ENCODE measurements at places on chromosomes 2 and 18. TPM values are rescaled to one million over a fixed set of nuclear protein-coding genes. Genes with fewer than 3 reads are reported as not detected.

GRCh38 chr2:146214394-146214929 lies 1630.4 kb upstream of the ACVR2A start:
- DNase-seq, result no peak

DNA sequence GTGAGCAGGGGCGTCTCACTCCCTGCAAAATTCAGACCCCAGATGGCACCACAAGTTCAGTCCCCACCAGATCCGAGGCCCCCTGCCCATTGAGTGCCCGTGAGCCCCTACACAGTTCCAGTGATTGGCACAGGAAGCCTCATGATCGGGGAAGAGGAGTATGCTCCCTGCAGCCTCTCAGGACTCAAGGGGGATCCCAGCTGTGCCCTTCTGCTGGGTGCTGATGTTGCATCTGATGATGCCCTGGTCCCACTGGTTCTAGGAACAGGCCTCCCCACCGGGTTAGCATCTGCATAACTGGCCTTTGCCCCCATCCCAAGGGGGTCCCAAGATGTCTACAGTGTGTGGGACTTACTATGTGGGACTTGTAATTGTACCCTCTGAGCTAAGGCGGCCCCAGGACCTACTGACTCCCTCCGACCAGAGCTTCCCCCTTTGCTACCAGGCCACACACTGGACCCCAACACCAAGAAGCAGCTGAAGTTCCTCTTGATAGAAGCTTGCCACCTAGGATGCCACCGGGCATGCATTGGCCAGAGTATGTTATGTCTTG lies 8.6 kb downstream of the ALPG start:
- DNase-seq, result peak; percentile 8

GRCh38 chr2:176278927-176279326 lies 9.7 kb downstream of the MTX2 start:
- no peak for DNase-seq

DNA sequence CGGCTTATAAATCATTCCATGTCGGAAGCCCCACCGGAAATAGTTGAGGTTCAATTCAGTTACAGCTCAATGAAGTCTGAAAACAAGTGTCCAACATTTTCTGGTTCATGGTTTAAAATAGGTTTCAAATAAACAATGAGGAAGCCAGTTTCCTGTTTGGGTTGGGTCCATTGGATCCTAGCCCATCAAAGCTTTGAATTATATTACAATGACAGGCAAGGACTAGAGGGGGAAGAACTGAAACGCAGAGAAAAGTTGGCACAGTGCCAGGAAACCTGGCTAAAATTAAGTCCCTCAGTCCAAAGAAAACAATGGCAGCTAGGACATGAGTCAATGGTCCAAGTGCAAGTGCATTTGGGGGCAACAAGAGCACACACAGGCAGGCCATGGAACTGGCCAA lies 32.0 kb downstream of the SLC14A1 start:
- no peak for DNase-seq

TMEM185B gene
- 24.8 TPM for polyA plus RNA-seq

- no peak for DNase-seq
These were observed 154.7 kb downstream of the TSN start for GRCh38 chr2:121910139-121910538.

GRCh38 chr2:69828938-69829255 lies 563 bp upstream of the GMCL1 start:
- no peak for DNase-seq

DNA sequence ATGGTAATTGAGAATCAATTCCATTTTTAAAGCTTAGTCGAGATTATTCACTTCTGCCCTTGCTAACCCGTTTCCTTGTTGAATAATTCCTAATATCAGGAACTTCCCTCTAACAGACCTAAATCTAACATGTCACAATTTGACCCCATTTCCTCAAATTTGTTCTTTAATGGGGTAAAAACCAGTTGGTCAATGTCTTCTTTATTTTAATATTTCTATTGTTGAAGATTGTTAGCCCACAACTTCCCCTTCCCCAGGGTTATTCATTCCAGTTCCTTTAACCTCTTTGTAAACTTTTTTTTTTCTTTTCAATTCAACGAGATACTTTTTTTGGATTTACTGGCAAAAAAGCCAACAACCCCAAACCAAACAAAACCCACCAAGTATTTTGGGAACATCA lies 7.3 kb downstream of the TNFRSF11A start:
- no peak for DNase-seq

DNA sequence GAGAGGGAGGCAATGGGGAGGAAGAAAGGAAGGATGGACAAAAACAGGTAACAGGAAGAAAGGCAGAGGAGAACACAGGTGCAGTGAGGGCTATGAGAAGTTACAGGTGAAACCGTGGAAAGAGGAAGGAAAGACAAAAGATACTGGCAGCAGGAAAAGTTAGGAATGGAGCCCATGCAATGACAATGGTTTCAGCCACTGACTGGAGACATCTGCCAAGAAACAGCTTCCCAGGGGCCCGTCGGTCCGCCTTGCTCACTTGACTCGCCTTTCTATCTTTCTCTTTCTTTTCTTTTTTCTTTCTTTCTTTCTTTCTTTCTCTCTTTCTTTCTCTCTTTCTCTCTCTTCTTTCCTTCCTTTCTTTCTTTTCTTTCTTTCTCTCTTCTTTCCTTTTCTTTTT lies 37.5 kb downstream of the ST8SIA5 start:
- no peak for DNase-seq

GRCh38 chr18:79275992-79276391 lies 119.7 kb upstream of the NFATC1 start:
- DNase-seq, result no peak

DNA sequence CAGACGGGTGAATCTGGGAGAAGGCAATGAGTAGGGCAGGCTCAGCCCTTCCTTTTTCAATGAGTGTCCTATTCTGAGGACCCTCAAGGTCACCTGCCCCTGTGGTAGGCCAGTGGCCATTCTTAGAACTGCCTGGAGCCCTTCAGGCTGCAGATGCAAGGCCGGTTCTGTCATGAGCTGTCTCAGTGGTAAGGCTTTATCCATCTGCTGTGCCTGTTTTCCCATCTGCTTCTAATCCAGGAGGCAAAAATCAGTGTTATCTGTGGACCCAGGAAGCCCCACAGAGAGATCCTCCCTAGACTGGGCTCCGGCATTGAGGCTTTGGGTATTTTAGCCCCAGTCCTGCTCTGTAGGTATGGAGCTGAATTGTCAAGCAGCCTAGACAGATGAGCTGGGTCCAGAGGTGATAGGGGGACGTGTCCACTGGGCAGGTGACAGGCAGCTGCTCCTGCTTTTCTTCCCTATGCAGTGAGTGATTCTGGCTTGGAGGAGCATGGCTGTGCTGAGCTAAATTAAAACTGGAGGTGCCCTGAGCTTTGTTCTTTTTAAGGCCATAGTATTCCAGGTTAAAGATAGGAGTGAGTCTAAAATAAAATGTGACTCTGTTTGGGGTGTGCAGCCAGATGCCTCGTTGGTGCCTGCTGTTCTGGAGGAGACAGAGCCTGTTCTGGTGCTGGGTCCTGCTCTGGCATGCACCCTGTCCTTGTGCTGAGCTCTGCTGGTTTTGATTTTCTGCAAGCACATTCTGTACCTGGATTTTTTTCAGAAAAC lies 92.5 kb downstream of the FHOD3 start:
- DNase-seq, result peak; percentile 68

IL37 gene
- not detected for polyA plus RNA-seq

DNA sequence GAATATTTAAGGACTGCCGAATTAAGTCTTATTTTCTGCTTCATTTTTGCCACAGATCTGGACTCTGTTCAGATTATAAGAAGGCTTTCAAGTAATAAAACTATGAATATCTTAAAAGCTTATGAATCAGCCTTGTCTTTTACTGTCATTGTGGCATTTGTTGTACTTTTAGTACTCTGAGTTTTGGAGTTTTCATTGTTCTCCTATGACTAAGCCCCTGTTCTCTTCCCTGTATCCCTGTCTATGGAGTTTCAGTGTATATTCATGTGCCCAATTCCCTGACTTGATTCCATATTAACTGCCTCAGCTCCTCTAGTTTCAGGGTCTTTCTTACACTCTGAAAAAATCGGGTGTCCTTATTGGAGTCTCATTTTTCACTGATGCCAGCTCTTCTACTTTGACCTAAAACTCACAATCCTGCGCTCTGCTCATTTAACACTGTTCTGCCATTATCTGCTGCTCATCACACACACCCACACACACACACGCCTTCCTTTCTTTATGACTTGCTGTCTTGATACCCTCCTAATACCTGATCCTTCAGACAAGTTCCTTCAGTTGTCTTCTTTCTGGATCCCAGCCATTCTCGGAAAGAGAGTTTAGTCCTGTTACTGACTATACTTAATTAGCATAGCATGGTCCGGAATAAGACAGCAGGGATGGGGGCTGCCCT lies 511.8 kb downstream of the CPS1 start:
- DNase-seq, result no peak

DPP10 gene
- polyA plus RNA-seq, result not detected

- DNase-seq, result peak; percentile 22
These were observed 14.2 kb upstream of the SKA1 start for GRCh38 chr18:50360611-50361010.

DNA sequence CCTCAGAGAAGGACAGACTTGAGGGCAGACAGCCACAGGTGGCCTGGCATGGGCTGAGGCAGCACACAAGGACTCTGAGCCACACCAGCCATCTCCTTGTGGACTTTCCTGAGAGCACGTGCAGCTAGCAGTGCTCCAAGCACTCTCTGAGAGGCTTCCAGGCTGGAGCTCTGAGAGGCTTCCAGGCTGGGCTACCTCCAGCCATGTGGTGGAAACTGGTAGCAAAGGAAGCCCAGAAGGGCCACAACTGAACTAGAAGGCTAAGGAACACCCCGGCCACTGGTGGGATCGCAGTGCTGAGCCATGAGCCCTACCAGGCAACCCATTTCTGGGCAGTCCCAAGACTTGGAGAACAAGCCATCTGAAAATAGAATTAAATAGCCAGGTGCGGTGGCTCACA lies 39.5 kb downstream of the BCL11A start:
- DNase-seq, result no peak

GRCh38 chr2:146633159-146633558 lies 1211.7 kb upstream of the ACVR2A start:
- DNase-seq, result no peak

- no peak for DNase-seq
These were observed 239.8 kb downstream of the BCL11A start for GRCh38 chr2:60313470-60314172.

DNA sequence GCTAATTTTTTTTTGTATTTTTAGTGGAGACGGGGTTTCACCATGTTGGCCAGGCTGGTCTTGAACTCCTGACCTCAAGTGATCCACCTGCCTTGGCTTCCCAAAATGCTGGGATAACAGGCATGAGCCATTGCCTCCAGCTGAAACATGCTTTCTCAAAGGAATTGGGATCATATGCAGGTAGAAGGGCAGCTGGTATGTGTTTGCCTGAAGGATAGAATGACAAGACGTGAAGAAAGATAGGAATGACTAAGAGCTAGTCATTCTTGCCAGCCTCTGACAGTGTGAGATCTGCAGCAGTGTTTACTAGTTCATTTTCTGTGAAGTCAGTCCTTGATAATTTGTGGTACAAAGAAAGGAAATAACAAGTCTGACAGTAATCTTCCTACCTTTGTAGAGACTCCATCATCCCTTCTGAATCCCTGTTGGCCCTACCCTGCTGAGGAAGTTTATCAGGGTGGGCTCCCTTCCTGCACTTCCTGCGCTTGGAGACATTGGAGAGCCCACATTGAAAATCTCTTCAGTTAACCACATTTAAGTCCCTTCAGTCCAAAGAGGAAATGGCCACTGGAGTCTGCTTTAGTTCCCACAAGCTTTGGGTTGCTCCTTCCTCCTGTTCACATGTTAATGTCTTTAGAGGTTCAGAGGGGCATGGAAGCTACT lies 14.7 kb downstream of the CFLAR start:
- no peak for DNase-seq

Data from SK-N-SH (cell line).